ENCODE measurements at places on chromosomes 5 and 9.

DNA sequence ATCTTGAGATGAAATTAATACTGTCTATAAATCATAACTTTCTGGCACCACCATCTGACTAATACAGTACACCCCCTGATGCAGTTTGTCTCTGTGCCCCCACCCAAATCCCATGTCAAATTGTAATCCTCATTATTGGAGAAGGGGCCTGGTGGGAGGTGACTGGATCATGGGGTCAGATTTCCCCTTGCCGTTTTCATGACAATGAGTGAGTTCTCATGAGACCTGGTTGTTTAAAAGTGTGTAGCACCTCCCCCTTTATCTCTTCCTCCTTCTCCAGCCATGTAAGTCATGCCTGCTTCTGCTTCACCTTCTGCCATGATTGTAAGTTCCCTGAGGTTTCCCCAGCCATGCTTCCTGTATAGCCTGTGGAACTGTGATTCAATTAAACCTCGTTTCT is 78.7 kb upstream of the CDH6 start:
- no peak for DNase-seq

GRCh38 chr5:164332349-164333196 is 827.2 kb downstream of the MAT2B start:
- no peak for DNase-seq

DNA sequence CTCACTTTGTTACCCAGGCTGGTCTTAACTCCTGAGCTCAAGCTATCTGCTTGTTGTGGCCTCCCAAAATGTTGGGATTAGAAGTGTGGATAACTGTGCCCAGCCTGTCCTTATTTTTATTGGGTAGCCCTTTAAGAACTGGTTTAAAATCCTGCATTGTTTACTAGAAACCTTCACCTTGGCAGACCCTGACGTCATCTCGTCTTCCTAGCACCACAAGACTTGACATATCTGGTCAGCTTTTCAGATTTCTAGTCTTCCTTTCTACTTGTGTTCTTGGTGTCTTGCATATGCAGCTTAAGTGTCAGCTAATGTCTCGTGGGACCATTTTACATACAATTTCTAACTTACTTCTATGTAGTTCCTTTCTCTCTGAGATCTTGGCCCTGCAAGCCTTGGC is 258.9 kb downstream of the IZUMO3 start:
- no peak for DNase-seq

GRCh38 chr5:42270771-42271170 is 152.5 kb upstream of the GHR start:
- DNase-seq = no peak

- no peak for DNase-seq
These were observed 303.8 kb upstream of the IRX4 start for GRCh38 chr5:2186472-2187015.

DNA sequence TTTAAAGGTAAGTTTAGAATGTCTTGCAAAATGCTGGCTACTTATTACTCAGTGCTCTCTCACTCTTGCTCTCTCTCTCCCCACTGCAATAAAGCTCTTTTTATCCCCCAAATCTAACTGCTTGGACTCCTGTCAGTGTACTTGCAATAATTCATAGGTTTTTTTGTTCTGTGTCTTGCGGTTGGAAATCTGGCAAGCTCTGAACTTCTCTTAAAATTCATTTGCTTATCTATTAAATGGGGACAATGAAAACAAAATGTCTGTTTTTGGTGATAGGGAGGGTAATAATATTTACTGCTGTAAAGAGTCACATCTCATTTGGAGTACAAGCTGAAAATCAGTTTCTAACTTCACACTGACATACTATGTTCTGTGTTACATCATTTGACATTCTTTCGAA is 18.7 kb upstream of the OR13D1 start:
- DNase-seq = no peak

DNA sequence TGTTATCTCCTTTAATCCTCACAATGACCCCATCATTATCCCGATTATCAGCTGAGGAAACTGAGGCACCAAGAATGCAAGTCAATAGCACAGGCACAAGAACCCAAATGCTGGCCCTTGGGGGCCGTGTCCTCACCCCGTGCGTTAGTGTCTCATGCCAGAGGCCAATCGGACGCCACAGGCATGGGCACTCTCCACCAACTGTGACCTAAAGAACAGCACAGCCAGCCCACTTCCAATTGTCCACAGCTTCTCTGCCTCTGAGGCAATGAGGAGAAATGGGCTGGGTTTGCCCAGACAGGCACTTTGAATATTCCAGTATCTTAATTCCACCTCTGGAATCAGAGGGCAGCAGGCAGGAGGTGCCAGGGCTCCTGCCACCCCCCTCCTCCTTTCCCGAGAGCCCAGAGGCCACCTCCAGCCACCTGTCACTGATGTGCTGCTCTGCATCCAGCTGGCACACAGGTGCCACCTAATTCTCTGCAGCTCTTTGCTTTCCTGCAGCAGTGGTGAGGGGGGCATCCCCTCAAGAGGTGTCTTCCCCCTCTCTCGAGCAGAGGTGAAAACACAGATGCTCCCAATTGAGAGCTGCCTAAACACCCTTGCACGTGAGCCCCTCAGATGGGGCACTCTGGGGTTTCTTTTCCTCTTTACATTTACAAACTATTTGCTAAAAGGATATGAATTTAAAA is 107.5 kb downstream of the ROR2 start:
- peak; percentile 91 for DNase-seq

- no peak for DNase-seq
These were observed 330.8 kb downstream of the KDM4C start for GRCh38 chr9:7088611-7089010.

GRCh38 chr9:35790385-35791296 is 750 bp upstream of the NPR2 start:
- DNase-seq = peak; percentile 94

GRCh38 chr5:14908172-14908571 is 36.6 kb upstream of the ANKH start:
- no peak for DNase-seq

DNA sequence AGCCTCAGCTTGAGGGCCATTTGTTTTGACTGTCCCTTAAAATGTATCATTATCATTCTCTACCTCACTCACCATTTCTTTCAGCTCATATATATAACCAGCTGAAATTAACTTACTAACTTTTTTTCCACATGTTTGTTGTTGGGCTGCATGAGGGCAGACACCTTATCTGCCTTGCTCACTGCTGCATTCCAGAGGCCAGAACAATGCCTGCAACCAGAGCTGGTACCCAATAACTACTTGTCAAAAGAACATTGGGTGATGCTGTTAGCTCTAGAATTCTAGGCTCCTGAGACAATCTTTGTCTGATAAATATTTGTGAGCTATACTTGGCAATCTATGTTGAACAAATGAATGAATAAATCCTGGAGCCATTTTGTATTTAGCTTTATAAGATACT is 68.3 kb downstream of the HTR4 start:
- DNase-seq = no peak

- no peak for DNase-seq
These were observed 102.1 kb upstream of the CEP78 start for GRCh38 chr9:78133751-78134150.

GRCh38 chr5:147743678-147744374 is 38.7 kb downstream of the JAKMIP2 start:
- DNase-seq = peak; percentile 99

- DNase-seq = no peak
These were observed 56.6 kb downstream of the ADAM19 start for GRCh38 chr5:157518963-157519362.

GRCh38 chr5:146051678-146052077 is 53.7 kb downstream of the PLAC8L1 start:
- DNase-seq = no peak

GRCh38 chr5:73201547-73202513 is 28.8 kb downstream of the TMEM174 start:
- DNase-seq = peak; percentile 29

GRCh38 chr5:96893342-96893741 is 17.0 kb downstream of the ERAP2 start:
- no peak for DNase-seq

GRCh38 chr5:64690417-64691151 is at the start of gene SHISAL2B:
TSS of gene SHISAL2B (plus strand) at chr5:64690503. CDS start at chr5:64690624, 121 bp downstream.
- DNase-seq = peak; percentile 50

DNA sequence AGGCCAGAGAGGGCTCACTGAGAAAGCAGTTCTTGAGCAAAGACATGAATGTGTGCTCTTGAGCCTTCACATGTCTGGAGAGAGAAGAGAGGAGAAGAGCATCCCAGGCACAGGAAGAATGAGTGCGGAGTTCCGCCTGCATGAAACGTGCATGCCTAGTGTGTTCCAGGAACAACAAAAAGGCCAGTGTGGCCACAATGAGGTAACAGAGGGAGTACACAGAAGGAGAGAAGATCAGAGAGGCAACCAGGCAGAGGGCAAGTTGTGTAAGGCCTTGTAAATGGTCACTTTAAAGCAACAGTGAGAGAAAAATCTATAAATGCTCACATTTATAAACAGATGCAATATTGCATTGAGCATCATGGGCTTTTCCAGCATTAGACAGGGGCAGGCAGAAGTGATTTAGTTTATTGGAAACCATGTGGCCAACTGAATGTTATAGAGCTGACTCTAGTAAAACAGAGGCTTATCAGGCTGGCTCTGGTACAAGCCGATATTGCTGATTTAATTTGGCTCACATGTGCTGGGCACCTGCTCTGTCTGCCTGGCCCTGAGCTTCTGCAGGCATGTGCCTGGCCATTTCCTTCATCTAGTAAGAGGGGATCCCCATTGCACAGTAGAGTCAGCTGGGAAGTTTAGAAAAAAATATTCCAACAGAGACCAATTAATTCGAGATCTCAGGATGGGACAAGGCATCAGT is 185.3 kb downstream of the SAXO1 start:
- DNase-seq = no peak

GRCh38 chr5:34608368-34608767 is 47.8 kb upstream of the RAI14 start:
- no peak for DNase-seq

DNA sequence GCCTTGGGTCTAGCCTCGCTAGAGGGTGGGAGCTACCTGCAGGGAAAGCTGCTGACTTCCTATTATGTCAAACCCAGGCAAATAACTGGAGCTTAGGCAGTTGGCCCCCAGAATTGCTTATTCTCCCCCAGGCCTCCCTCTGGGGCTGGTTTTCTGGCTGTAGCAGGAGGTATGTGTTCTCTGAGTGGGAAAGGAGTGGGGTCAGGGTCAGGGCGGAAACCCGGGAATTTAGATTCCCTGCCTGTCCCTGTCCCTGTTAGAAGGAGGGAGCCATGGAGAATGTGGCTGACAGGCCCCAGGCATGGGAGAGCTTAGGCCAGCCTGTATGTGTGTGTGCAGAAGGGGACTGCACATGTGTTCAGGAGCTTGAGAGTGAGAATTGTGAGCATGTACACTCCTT is 13.6 kb upstream of the CXXC5 start:
- no peak for DNase-seq

- DNase-seq = no peak
These were observed 310.1 kb downstream of the ADAMTS6 start for GRCh38 chr5:65171645-65172044.

- no peak for DNase-seq
These were observed 205.0 kb upstream of the ACTBL2 start for GRCh38 chr5:57687596-57687995.
